ENCODE measurements at places on chromosomes 5 and 9.

- no peak for DNase-seq
Measured at GRCh38 chr5:133140311-133140710, 88.5 kb downstream of the HSPA4 start.

- DNase-seq = no peak
Measured at GRCh38 chr5:170629566-170630175, 125.9 kb downstream of the KCNIP1 start.

DNA sequence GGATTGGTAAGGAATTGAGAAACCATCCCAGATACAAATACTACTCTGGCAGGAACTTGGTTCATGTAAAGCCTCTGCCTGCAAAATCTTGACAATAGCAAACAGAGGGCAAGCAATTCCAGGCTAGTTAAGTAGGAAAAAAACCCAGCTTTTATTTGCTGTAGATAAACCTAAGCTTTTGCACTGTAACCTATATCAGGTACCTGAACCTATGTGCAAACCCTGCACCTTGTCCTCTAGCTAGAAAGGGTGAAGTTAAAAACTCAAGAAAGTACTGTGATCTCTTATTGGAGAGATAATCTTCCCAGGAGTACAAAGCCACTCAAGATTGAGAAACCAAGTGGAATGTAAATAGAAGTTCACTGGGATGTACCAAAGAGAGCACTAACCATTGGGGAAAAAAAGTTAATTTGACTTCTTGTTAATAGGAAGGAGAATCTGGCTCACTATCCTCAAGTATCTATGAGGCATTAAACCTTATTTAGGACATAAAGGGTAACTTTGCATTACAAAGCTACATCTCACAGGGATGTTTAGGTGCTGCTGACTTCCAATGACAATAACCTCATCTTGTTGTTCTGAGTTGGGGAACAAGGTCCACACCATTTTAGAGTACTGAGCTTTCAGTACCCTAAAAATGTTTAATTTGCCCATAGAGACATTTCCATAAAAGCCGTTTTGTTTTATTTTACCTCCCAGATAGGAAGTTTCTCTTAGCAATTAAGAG is 73.8 kb upstream of the PCA3 start:
- no peak for DNase-seq

- DNase-seq = no peak
Measured at GRCh38 chr9:7316166-7316795, 483.3 kb downstream of the DMAC1 start.

DNA sequence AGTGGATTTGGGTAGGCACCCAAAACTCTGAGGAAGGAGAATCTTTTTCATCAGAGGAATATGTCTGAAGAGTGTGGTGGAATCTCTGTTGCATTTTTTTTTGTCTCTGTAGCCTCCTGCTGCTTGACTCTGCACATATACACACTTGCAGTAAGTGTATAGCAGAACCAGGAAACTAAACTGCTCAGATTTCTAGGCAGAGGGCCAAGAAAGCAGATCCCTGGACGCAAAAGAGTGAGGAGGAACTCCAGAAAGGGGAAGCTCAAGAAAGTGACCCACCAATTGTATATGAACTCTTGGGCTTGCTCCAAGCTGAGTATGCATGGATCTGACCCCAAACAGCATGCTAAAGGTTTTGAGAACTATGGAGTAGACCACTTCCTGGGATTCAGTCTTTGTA is 181.8 kb downstream of the GADD45G start:
- no peak for DNase-seq

DNA sequence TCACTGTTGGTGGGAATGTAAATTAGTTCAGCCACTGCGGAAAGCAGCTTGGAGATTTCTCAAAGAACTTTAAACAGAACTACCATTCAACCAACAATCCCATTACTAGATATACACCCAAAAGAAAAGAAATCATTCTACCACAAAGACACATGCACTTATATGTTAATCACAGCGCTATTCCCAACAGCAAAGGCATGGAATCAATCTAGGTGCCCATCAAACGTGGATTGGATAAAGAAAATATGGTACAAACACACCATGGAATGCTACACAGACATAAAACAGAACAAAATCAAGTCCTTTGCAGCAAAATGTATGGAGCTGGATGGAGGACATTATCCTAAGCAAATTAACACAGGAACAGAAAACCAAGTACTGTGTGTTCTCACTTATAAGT is 42.1 kb downstream of the PRUNE2 start:
- DNase-seq = no peak

- DNase-seq = no peak
Measured at GRCh38 chr5:116944183-116944582, 369.6 kb upstream of the SEMA6A start.

DNA sequence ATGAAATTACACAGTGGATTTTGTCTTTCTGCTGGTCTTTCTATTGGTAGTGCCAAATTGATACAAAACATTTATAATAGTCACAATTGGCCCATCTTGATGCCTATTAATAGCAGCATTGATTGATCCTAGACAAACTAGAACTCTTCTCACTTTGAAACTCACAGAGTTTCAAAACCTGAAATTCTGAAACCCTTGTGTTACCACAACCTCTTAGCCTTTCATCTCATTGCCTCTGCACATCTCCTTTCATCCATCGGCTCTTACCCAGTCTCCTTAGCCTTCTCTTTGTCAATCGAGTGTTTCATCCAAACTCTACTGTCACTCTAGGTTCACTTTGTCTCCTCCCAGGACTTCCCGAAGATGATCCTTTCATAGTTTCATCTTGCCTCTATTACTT is 22.1 kb downstream of the PLPPR1 start:
- no peak for DNase-seq

DNA sequence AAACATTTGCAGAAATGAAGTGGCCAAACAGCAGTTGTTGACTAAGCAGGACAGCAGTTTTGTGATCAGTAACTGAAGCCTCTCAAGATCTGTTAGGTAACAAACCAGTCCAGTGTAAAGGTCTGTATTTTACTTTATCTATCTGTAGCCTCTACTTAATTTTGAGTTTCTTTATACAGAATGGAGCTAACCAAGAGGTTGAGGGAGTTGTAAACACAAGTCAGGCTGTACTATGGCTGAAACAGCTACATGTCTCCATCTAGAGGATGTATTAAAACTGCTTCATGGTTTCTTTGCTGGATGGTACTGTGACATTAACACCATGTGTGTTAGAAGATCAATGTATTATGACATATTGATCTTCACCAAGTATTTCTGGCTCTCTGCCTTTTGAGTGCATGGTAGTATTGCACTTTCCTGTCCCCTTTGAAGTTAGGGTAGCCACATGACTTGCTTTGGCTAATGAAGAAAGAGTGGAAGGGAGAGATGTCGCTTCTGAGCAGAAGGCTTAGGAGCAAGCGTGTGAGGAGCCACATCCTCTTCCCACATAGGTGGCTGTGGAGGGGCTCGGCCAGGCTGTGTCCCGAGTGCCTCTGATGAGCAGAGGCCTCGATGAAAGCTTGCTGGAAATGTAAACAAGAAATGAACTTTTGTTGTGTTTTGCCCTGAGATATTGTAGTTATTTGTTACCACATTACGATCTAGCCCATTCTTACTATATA is 105.6 kb upstream of the PCA3 start:
- DNase-seq = peak; percentile 24

GRCh38 chr5:168985454-168985853 is 315.5 kb downstream of the SLIT3 start:
- no peak for DNase-seq

- no peak for DNase-seq
Measured at GRCh38 chr5:173733831-173734501, 117.5 kb upstream of the BOD1 start.

DNA sequence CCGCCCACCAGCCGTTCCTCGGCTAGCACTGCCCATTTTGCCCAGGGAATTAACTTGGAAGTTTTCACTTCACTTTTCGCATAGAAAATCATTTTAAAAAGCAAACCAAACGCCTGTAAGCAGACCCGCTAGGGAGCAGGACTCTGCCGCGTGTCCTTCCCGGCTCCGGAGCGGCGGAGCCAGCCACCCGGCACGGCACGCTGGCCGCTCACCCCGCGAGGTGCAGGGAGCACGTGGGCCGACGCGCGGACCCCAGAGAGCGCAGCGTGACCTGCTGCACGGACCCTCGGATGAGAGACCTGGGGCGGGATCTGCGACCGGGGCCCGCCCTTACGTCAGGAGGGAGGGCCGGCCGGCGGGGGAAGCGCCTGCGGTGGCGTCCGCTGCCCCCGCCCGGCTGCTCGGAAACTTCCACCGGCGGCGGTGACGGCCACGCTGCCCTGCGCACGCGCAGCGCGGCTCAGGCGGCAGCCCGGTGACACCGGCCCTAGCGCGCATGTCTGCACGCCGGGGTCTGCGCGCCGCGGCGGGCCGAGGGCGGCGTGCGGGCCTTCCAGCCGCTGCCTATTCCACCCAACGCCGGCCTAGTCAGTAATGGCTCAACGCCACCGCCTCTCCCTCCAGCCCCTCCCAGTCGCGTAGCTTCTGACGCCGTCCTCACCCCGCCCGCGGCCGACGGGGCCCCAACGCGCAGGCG is 507 bp upstream of the TENT4A start:
- peak; percentile 67 for DNase-seq

DNA sequence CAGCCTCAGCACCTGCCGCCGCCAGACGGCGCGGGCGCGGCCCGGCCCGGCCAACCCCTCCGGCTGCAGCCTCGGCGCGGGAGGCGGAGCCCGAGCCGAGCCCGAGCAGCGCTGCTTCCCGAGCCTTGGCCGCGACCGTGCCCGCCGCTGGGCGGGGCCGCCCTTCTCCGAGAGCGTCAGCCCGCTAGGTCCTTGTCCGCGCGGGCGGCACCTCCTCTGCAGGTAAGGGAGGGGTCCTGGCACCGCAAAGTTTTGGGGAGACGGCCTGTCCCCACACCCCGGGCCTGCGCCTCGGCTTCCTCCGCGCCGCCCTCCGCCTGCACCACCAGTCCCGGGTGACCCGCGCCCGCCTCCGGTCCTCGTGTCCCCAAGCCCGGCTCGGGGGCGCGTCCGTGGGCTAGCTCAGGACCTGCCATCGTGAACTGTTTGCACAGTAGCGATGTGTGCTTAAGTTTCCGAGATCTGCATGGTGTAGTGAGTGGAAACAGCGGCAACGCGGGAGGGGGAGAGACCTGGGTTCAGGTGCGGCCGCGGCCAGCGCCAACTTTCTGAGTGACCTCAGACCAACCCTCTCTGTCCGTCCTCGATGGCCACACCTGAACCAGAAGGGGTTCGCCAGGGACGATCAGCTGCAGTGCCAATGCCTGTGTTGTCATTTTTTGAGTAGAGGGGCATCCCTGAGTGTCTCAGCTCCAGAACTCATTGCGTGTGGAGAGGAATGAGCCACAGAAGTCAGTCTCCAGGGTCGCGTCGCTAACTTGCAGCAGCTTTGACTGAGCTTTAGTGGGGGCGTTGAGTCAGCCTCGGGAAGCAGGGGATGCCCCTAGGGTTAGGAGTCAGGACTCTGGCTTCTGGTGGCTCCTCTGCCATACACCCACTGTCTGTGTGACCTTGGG is at the start of gene FRMPD1:
Gene FRMPD1, plus strand, starts transcription at position 82 of the 896 bp plus-strand sequence. CDS start 41,688 bp downstream, outside the sequence.
- no peak for DNase-seq

DNA sequence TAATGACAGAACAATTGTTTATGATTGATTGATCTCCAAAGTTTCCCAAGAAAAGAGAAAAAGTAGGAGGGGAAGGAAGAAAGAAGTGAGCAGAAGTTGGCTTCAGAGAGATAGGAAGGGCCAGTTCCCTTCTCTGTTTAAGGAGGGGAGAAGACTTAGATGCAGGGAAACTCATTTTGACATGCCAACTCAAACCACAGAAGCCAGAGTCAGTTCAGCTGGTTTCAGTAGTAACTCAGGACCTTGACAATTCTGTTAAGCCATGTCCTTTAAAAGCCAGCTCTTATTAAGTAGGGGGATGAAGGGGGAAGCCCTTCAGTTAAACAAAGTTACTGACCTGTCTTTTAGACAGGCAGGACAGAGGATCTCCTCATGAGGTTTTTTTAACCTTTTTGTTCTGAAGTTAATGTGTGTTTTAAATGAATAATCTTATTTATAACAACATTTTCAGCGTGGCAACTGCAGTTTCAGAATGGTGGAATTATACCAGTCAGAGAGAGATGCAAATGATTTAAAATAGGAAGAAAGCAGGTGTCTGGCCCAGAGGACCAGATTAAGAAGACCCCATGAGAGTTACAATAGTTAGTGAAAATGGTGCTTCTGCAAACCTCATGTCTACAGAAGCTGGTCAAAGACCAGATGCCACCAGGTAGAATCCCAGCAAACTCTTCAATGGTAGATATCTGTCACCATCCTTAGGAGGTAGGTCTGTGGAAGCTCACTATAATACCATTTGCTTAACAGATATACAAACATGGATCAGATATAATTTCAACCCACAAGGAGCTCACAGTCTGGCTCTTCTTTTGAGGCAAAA is 29.3 kb upstream of the ABL1 start:
- DNase-seq = no peak

- no peak for DNase-seq
Measured at GRCh38 chr9:121358751-121359150, 11.3 kb downstream of the STOM start.

DNA sequence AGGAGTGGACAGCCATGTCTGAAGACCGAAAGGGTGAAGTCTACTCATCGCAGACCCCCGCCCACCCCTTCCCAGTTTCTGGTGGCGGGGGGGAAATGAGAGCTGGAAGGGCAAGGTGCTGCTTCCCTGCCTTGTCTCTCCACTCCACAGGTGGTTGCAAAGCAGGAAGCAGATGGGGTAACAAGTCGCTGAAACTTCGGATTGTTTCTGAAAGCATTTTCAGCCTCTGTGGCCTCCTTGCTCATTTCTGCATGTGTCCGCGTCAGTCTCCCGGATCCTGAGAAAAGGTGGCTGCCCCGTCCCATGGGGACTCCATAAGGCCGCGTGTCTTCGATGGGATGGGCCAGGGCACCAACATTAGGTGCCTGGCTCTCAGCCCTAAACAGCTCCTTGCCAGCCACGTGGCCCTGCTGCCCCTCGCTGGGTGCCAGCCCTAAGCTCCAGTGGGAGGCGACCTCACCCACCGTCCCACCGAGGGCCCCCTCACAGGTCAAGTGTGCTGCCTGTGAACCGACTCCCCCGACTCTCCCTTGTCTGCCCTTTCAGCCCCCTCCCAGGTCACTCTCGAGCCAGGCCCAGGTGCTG is 971 bp downstream of the PHYKPL start:
- no peak for DNase-seq

DNA sequence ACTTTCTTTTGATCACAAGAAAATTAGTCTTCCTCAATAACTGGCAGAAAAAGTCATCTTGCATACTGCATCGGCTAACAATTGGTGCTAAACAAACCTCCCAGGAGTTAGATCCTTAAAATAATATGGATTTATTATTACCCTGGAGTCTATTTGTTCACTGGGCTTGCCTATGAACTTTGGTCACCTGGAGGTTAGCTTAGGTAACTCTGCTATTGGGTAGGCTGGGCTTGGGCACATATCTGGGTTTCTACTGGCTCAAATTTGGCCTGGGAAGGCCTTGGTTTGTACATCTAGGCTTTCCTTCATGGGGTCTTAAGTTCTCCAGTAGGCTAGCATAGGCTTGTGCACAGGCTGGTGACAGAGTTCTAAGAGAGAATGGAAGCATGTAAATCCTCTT is 279.9 kb downstream of the RASEF start:
- no peak for DNase-seq

Measured in AG04449 (cell line).